Hematopoietic multipotent progenitor cell (in vitro differentiated cells): ENCODE measurements at places on chromosomes 7 and 10. TPM values are rescaled to one million over a fixed set of nuclear protein-coding genes. Genes with fewer than 3 reads are reported as not detected.

GRCh38 chr7:99374111-99375064 is at the start of gene ARPC1B:
ARPC1B (plus strand) TSS chr7:99374730; CDS start chr7:99385715, 10,985 bp downstream.
- DNase-seq: peak; percentile 67

DNA sequence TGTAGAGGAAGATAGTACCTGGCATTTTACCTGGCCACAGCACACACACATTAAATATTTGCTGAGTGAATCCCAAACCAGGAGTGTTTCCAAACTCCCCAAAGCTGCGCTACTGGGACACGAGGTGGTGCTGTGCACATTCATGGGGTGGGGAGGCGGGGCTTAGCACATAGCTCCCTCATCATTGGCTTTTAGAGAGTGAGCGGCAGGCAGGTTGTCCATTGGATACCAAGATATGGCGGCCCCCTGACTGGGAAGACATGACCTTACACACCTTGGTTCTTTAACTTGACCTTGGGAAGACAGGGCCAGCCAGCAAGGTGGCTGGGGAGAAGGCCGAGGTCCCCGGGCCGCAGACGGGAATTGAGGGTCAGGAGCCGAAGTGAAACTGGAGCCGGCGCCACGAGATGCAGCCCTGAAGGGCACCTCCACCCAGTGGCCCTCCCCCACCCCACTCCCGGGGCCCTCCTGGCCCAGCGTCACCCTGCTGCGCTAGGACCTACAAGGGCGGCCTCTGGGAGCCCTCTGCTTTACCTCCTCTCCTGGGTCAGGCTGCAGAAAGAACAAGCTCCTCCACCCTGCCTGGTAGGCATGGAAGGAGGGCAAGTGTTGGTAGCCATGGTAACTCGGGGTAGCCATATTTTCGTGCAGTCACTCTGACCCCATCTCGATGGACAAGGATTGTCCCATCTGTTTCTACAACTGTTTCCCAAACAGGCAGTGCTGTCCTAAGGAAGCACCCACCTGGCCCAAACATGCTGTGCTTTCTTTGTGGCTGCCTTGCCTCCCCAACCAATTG is 24.0 kb downstream of the TMEM176A start:
- no peak for DNase-seq

- no peak for DNase-seq
Observed at GRCh38 chr7:96361116-96361857, 39.4 kb upstream of the SLC25A13 start.

SPRN gene
- under 0.01 TPM for total RNA-seq

- DNase-seq: peak; percentile 82
Observed at GRCh38 chr7:106071356-106071998, 40.6 kb downstream of the SYPL1 start.

NUTM2A gene
- total RNA-seq: 1.1 TPM

- no peak for DNase-seq
Observed at GRCh38 chr10:102763037-102763607, 19.4 kb downstream of the WBP1L start.

PUS7 gene
- total RNA-seq: 6.2 TPM

- DNase-seq: no peak
Observed at GRCh38 chr7:120060875-120061274, 212.1 kb upstream of the KCND2 start.

DNA sequence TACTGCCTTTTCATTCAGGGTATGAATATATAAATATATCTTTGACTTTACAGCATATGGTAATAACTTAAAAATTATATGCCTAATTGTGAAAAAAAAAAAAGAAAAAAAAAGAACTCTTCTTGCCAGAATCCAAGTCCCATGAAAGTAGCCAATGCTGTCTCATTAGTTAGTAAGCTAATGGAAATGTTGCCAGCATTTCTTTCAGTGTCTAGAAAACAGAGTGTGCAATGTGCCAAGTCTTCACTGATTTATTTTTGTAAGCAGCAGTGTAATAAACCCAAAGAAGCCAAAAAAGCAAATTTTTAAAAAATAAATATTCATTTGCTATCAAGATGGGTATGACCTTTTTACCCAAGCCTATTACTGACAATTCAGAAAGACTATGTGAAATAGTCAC is 31.1 kb upstream of the LRRN3 start:
- DNase-seq: no peak

GRCh38 chr10:75969031-75969430 is 537.6 kb downstream of the LRMDA start:
- DNase-seq: no peak

DNA sequence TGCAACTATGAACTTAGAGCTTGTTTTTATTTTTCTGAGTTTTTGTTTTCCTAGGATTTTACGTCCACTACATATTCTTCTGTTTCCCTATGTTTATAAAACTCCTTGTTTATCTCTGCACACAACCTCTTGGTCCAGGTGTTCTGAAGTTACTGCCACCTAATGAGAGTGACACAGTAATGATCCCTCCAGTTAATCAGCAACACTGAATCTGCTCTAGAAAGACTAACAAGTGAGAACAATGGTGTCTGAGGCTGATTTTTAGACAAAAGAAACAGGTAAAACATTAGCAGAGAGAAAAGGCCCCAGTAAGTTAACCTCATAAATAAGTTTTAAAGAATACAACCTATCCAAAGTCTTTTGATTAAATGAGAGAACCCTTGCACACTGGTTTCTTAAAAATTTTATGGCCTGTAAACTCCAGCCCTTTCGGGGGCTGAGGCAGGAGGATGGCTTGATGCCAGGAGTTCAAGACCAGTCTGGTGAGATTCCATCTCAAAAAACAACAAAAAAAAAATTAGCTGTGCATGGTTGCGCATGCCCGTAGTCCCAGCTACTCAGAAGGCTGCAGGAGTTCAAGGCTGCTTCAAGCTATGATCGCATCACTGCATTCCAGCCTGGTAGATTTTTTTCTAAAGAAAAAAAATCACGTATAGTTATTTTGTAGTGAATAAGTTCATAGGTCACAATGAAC is 397.6 kb downstream of the MAGI2 start:
- DNase-seq: no peak

KCND2 gene
- total RNA-seq: under 0.01 TPM

GRCh38 chr7:93992421-93993110 is 11.6 kb downstream of the BET1 start:
- no peak for DNase-seq

- no peak for DNase-seq
Observed at GRCh38 chr10:30579574-30579973, 50.0 kb downstream of the LYZL2 start.

- no peak for DNase-seq
Observed at GRCh38 chr10:14325325-14325955, 5.3 kb downstream of the FRMD4A start.

ADCYAP1R1 gene
- total RNA-seq: not detected

GRCh38 chr7:4361774-4362173 is 320.3 kb upstream of the FOXK1 start:
- no peak for DNase-seq

DNA sequence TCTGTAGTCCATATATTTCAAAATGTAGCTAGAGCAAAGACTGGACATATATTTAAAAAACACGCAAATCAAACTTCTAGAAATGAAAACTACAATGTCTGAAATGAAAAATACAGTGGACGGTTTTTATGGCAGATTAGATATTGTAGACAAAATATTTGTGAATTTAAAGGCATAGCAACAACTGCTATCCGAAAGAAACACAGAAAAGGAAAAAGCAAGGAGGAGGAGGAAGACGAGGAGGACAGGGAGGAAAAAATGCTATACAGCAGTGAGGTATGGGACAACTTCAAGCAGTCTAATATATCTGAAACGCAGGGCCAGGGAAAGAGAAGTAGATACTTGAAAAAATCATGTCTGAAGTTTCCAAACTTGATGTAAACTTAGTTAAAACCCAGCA is 13.3 kb downstream of the WASL start:
- no peak for DNase-seq

DNA sequence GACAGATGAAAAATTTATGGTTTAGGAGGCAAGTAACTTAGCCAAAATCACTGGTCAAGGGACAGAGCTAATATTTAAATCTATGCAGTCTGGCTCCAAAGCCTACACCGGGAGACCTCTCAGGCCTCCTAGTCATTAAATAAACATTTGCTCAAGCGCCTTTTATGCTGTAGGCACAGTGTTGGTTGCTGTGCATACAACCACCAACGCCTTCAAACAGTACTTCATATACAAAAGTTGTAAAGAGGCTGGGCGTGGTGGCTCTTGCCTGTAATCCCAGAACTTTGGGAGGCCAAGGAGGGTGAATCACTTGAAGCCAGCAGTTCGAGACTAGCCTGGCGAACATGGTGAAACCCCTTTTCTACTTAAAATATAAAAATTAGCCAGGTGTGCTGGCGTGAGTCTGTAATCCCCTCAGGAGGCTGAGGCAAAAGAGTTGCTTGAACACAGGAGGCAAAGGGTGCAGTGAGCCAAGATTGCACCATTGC is 159.8 kb downstream of the MAGI2 start:
- no peak for DNase-seq

GRCh38 chr7:99990460-99990852 is 14.6 kb upstream of the AZGP1 start:
- DNase-seq: no peak

- DNase-seq: no peak
Observed at GRCh38 chr10:74011770-74012169, 13.9 kb downstream of the VCL start.

VENTX gene
- total RNA-seq: 0.27 TPM

- DNase-seq: no peak
Observed at GRCh38 chr7:66304536-66304935, 99.4 kb downstream of the TPST1 start.

FGFBP3 gene
- 1.3 TPM for total RNA-seq

EPDR1 gene
- 40.1 TPM for total RNA-seq

ASAH2B gene
- total RNA-seq: 0.54 TPM

GRCh38 chr7:42127232-42127622 is 109.8 kb downstream of the GLI3 start:
- DNase-seq: no peak

MGMT gene
- total RNA-seq: 36.4 TPM

GRCh38 chr10:66534866-66535265 is 391.0 kb upstream of the LRRTM3 start:
- no peak for DNase-seq

SLC18A3 gene
- total RNA-seq: under 0.01 TPM

NCF1 gene
- total RNA-seq: 2.2 TPM

GRCh38 chr10:19968745-19969144 is 152.5 kb downstream of the PLXDC2 start:
- DNase-seq: no peak

- no peak for DNase-seq
Observed at GRCh38 chr7:2209961-2210323, 22.8 kb downstream of the MAD1L1 start.

DNA sequence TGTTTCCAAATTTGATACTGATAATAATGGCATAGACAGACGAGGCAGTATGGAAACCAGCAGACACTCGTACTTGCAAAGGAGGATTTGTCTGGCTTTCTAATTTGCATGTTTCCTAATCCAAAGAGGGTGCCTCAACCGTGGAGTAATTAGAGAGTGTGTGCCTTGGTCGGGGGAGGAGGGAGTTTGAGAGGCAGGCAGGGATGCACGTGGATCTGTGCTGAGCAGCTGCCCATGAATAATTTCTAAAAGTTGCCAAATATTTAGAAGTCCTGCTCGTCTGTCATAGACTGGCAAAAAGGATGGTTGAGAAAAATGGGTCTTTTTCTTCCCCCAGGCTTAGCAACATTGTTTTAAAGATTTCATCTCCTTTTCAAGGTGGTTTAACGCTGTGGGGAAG is 69.4 kb downstream of the PTPRE start:
- DNase-seq: no peak

GRCh38 chr10:101803511-101803910 is 14.7 kb downstream of the OGA start:
- no peak for DNase-seq

- DNase-seq: no peak
Observed at GRCh38 chr7:73539709-73540108, 17.6 kb upstream of the BAZ1B start.

- no peak for DNase-seq
Observed at GRCh38 chr7:51428217-51428887, 111.7 kb upstream of the COBL start.

- no peak for DNase-seq
Observed at GRCh38 chr10:62788861-62789467, 15.6 kb upstream of the ADO start.

GIMAP4 gene
- 1.3 TPM for total RNA-seq

ACSM6 gene
- total RNA-seq: not detected

SFMBT2 gene
- total RNA-seq: 4.3 TPM

RPP38 gene
- total RNA-seq: 11.0 TPM
